Fibroblast of skin of right biceps (primary cell): ENCODE measurements at places on chromosomes 1 and 21.

DNA sequence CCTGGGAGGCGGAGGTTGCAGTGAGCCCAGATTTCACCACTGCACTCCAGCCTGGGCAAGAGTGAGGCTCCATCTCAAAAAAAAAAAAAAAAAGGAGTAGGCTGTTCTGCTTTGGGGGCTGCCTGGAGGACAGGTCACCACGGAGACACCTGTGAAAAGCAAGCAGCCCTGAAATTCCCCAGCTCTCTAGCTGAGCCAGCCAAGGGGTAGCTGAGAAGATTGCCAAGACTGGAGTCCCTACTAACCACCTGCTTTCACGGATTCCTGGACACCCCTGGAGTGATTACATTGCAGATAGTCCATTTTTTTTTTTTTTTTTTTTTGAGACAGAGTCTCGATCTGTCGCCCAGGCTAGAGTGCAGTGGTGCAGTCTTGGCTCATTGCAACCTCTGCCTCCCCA is 12.5 kb downstream of the GPX7 start:
- DNase-seq: no peak

- DNase-seq: no peak
Observed at GRCh38 chr1:87549738-87550137, 221.1 kb downstream of the LMO4 start.

DNA sequence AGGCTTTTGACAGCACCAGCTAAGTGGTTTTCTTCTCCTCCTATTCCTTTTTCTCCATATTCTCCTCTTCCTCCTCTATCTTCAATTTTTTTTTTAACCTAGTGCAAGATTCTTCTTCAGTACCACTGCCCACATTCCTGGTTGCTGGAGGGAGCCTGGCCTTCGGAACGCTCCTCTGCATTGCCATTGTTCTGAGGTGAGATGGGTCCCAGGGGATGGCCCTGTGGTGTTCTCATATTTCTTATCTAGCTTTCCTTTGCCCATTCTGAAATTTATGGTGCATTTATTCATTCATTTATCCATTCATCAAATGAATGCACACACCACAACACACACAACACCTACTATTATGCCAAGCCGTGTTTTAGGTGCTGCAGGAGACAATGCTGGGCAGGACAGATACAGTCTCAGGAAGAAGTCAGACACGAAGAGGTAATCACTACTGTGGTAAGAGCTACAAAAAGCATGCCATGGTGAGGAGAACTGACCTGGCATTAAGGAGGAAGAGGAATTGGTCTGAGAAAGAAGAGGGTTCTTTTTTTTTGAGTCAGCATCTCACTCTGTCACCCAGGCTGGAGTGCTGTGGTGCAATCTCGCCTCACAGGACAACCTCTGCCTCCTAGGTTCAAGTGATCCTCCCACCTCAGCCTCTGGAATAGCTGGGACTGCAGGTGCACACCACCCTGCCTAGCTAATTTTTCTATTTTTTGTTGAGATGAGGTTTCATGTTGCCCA is 47.5 kb upstream of the TDRD10 start:
- no peak for DNase-seq

DNA sequence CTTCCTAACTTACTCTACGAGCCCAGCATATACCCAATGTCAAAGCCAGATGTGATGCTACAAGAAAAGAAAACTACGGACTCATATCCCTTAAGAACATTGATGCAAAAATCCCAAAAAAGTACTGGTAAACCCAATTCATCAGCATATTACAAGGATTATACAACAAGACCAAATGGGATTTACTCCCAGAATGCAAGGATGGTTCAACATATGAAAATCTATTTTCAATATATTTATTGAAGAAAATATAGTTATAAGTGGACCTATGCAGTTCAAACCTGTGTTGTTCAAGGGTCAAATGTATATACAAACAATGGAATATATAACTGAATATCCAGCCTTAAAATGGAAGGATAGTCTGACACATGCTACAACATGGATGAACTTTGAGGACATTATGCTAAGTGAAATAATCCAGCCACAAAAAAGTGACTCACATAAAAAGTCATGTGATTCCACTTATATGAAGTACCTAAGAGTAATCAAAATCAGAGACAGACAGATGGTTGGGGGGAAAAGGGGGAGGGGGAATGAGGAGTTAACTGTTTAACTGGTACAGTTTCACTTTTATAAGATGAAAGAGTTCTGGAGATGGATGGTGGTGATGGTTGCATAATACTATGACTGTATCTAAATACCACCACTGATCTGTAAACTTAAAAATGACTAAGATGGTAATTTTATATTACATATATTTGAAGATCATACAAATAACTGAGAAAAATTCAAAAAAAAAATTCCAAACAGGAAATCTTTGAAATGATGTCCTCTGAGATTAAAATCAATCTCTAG is 3.7 kb upstream of the KLF18 start:
- no peak for DNase-seq

- peak; percentile 92 for DNase-seq
Observed at GRCh38 chr1:16145662-16146278, 10.1 kb downstream of the EPHA2 start.

GRCh38 chr21:42343101-42343500 is 7.7 kb downstream of the TFF2 start:
- DNase-seq: no peak

DNA sequence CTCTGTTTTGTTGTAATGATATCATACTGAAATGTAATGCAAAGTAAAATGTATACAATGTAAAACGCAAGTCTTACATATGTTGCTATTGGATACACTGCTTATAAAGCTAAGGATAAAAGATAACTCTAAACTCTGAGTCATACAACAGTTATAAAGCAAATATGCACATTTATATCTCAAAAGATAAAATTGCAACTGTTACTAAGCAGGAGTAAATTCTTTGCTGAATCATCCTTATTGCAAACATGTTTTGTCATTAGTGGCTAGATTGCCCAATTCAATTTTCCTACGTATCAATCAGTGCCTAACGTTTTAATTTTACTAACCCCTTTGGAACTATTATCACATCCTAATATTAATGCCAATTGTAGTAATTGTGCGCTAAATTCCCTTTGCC is 762.9 kb downstream of the LTN1 start:
- peak; percentile 88 for DNase-seq

- DNase-seq: peak; percentile 12
Observed at GRCh38 chr1:47963568-47964358, 33.4 kb downstream of the TRABD2B start.

DNA sequence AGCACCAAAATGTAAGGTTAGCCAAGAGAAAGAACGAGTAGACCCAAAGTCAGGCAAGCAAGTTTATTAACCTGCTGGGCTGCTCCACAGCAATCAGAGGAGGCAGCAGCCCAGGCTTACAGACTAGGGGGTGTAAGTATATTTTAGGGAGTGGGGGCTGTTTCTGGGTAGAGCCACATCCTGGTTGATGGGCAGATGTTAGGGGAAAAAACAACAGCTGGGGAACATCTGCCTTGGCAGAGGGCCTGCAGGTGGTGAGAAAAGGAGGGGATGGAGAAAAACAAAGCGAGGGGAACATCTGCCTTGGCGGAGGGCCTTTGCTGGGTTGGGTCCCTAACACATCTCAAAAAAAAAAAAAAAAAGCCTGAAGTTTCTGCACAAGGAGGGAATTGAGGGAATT is 9.7 kb upstream of the ZBTB48 start:
- no peak for DNase-seq

- no peak for DNase-seq
Observed at GRCh38 chr1:37392051-37392450, 82.3 kb upstream of the ZC3H12A start.

GRCh38 chr1:167118188-167118587 is 24.3 kb downstream of the STYXL2 start:
- no peak for DNase-seq

DNA sequence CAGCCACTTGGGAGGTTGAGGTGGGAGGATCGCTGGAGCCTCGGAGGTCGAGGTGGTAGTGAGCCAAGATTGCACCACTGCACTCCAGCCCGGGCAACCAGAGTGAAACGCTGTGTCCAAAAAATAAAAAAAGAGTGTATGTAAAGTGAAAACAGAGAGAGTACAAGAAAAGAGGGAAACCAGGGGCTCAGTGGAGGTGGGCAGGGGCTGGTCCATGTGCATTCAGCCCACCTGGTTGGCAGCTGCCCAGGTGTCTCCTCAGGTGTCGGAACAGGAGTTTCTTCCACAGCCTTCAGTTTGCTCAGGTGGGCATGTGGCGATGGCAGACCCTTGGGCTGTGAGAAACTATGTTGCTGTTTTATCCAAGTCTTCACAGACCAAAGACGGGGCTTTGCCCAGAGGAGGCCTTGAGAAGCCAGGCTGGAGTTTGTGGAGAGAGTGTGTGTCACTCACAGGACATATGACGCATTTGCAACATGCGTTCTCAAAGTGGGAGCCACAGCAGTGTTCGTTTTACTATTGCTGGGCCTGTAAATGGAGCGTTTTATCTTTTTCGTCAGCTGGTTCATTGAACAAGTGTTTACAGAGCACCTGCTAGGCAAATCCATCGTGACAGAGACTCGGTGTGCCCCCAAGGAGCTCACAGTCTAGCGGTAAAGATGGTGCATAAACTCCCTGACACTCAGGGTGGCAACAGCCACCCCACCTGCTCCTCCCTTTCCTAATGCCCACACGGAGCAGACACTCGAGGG is 22.4 kb upstream of the SAMD11 start:
- DNase-seq: no peak

- DNase-seq: no peak
Observed at GRCh38 chr1:34781071-34781843, at the start of gene GJB3. TSS of gene GJB3 (plus strand) at chr1:34781214. CDS start at chr1:34784763, 3,549 bp downstream.

GRCh38 chr1:190049314-190049713 is 428.4 kb downstream of the BRINP3 start:
- no peak for DNase-seq

- no peak for DNase-seq
Observed at GRCh38 chr21:24290151-24290833, 1317.0 kb downstream of the MRPL39 start.

- DNase-seq: no peak
Observed at GRCh38 chr1:202254454-202255252, 61.1 kb downstream of the LGR6 start.

- no peak for DNase-seq
Observed at GRCh38 chr1:34331020-34331926, 154.6 kb downstream of the C1orf94 start.

- no peak for DNase-seq
Observed at GRCh38 chr21:45454926-45455673, 50.1 kb downstream of the COL18A1 start.
